Stimulated activated CD4-positive, alpha-beta T cell treated with anti-CD3 and anti-CD28 coated beads, Interleukin-4, amount 100 ng/mL, for 4 hours (primary cell): ENCODE measurements at places on chromosomes 7 and 10.
A peak's percentile ranks its signal among the peaks of the same experiment; 100 is the strongest.

DNA sequence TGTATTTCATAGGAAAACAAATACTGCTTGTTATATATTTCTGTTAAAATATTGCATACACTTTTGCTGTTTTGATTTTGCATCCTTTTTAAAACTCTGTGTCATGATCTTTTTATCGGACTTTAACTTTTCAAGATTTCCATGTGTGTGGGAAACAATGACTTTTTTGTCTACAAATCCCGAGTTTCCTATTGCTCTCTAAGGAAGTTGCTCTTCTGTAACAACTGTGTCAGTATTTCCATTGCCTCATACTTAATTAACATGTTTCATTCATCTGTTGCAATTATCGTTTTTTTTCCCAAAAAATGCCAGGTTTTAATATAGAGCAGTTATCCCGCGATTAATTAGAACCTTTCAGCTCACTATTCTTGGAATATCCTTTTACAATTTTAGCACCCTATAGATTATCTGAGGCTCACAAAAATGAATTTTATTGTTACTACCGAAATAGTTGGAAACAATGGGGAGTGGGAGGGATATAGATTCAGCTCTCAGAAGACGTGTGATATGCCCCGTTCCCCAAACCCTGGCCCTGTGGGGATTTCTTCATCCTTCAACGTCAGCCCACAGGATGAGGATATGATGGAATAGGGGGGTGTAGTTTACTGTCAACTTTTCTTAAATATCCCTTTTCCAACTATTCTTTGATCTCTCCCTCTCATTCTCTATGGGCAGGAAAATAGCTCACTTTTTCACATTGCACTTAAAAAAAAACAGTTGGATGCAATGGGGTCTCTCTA is 297.6 kb upstream of the IGFBP3 start:
- no peak for DNase-seq

- no peak for DNase-seq
Observed at GRCh38 chr10:114513381-114513792, 109.1 kb upstream of the AFAP1L2 start.

DNA sequence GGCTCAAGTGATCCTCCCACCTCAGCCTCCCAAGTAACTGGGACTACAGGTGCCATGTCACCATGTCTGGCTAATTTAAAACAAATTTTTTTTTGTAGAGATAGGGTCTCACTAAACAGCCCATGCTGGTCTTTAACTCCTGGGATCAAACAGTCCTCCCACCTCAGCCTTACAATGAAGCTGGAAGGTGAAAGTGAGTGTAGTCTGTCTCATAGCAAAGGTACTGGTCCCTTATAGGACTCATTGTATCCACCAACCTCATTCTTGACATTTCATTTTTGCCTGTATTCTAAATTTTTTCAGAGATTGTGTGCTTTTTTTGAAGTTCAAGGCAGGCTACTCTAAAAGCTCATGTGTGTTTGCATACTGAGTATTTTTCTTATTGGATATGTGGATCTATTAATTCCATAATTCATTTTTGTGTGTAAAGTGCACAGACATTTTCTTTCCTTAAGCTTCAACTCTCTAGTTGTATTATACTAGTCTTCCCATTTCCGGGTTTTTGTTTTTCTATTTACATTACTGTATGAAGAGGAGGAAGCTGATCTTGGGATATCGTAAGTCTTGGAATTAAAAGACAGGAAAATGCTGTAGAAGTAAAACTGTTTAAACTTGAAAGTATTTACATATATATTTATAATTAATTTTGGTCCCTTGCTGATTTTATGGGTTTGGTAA is 13.3 kb downstream of the KMT2E start:
- DNase-seq = no peak

DNA sequence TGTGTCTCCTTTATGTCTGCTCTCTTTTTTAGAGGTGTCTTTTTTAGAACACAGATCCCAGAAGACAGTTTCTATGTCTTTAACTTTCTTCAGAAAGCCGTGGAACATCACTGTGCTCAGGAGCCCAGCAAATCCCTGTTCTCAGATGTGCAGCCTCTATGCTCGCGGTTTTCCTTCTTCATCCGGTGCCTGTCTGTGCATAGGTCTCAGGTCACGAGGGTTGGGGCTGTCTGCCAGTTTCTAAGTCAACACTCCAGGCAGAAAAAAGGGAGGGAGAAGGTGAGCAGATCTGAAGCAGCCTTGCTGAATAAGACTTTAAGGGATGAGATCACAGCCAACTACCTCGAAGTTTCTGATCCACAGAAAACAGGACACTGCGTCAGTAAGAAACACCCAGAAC is 68.5 kb downstream of the CRTAC1 start:
- DNase-seq = no peak

- no peak for DNase-seq
Observed at GRCh38 chr10:132187430-132188138, 836 bp downstream of the DPYSL4 start.

DNA sequence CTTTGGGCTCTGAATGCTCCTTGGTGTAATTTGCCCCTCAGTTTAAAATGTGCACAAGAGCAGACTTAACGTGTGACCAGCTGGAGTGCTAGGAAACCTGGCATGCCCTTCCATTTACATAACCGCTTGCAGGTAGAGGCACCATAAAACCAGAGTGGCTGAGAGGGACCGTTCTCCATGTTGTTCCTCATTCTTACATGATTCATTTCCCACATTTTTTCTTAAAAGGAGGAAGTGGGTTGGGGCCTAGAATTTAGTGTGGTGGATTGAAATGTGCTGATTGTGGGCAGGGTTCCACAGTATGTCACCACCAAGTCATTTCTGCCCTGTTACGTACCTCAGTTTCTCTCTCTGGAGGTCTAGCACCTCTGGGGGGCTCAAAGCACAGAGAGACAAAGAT is 375.8 kb upstream of the VSTM2A start:
- no peak for DNase-seq

- DNase-seq = no peak
Observed at GRCh38 chr10:132916421-132916841, 25.9 kb downstream of the CFAP46 start.

- DNase-seq = no peak
Observed at GRCh38 chr7:73865738-73866445, 4.9 kb downstream of the TMEM270 start.

DNA sequence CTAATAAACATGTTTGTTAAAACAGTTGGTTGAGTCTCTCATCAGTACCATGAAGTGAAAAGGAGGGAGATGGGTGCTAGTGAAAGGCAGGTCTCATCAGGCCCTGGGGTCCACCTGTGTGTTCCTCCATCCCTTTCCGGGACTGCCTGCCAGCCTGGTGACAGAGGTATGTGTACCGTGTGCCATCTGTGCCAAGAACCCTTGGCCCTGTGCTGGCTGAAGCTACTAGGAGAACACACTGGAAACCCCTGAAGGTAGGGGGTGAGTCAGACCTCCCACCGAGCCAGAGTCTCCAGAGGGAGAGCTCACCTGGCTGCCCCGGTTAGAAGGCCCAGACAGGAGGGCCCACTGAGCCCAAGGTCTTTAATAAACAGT is 2.3 kb downstream of the DDIT4 start:
- DNase-seq = peak; percentile 63
